ENCODE measurements at places on chromosomes 2 and 18.

- no peak overlapping the region for H3K4me3 ChIP-seq
- H3K27me3 ChIP-seq, result no peaks in the 10 kb centered on the region
- no peak overlapping the region for H3K27ac ChIP-seq
- no peaks in the 10 kb centered on the region for H3K4me1 ChIP-seq
Measured at GRCh38 chr2:174074831-174075230, 109.7 kb upstream of the SP3 start.

DNA sequence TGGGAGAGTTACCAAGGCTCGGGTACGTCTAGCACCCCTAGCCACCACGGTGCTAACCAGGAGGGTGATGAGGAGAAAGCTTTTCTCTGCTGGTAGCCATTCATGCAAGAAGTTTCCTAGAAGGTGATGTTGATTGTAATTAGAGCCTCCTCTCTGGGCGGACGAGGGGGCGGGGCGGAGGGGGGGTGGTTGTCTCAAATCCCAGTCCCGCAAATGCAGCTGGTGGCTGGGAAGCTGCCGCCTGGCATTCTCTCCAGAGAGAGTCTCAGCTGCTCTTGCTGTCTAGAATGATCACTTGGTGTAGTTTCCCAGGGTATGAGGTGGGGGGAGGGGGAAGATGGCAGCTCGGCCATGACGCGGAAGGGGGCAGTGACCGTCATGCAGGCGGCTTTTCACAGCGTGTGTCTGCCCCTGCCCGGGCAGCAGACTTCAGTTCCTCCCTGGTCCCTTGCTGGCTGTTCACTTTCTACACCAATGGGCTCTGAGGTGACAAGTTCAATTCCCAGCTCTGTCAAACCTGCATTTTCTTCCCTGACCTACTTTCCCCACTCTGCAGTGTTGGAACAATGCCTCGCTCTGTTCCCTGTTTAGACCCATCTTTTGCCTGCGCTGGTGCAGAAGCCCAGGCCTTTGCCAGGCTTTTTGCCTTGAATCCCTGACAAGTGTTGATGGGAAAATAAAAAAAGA lies 61.5 kb upstream of the KLF7 start:
- no peak overlapping the region for H3K27ac ChIP-seq
- no peak overlapping the region for H3K4me3 ChIP-seq
- DNase-seq, result no peak

GRCh38 chr2:212596276-212596675 lies 57.7 kb upstream of the ERBB4 start:
- no peaks in the 10 kb centered on the region for H3K36me3 ChIP-seq
- no peak overlapping the region for H3K27ac ChIP-seq
- H3K27me3 ChIP-seq, result no peaks in the 10 kb centered on the region
- DNase-seq, result no peak
- H3K4me3 ChIP-seq, result no peak overlapping the region

DNA sequence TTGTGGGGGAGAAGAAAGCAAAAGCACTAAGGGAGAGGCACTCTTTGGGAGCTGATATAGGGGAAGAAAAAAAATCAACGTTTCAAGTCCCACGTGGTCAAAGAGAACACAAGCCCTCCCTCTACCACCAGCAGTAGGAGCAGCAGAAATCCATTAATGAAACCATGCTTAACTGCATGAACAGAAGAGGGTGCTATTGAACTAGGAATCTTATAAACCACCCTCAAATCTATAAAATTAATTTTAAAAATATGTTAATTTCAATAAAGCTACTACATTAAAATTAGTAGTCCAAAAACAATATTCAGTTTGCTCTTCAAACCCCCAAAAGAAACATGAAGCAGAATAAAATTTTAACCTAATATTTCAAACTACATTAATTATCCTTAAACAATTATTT lies 147.8 kb downstream of the TMEM18 start:
- H3K4me3 ChIP-seq, result no peak overlapping the region
- H3K27ac ChIP-seq, result no peak overlapping the region
- no peak for DNase-seq
- no peaks in the 10 kb centered on the region for H3K4me1 ChIP-seq
- H3K27me3 ChIP-seq, result peaks cover 12% of the 10 kb centered on the region

- H3K4me3 ChIP-seq, result no peak overlapping the region
- no peaks in the 10 kb centered on the region for H3K36me3 ChIP-seq
- DNase-seq, result no peak
- H3K4me1 ChIP-seq, result no peaks in the 10 kb centered on the region
- no peak overlapping the region for H3K27ac ChIP-seq
- H3K27me3 ChIP-seq, result no peaks in the 10 kb centered on the region
Measured at GRCh38 chr2:241947876-241948275, 78.3 kb downstream of the RTP5 start.

GRCh38 chr2:101803128-101803527 lies 105.6 kb downstream of the MAP4K4 start:
- H3K4me1 ChIP-seq, result peaks cover 21% of the 10 kb centered on the region
- no peak for DNase-seq

DNA sequence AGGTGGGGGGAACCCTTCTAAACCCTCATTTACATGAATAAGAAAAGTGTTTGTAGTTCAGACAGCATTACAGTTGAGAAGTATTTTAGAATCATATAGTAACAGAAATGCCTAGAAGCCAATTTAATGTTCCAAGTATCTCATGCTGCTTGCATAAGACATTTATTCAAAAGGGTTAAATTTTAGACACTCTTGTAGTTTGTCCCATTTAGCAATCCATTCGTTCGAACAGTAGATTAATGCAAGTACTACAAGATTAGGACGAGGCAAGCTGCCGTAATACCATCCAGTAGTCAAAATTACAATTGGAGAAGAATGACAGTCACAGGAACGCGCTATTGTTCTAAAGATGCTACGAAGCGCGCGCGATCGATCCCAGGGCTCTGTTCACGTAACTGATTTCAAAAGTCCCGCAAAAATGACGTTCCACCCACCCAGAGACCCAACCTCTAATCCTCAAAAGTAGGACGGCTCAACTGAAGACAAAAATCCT lies 1.2 kb downstream of the TMEM237 start:
- peaks cover 25% of the 10 kb centered on the region for H3K4me1 ChIP-seq
- H3K27ac ChIP-seq, result peak overlapping the region; percentile 93
- H3K36me3 ChIP-seq, result peaks cover 5% of the 10 kb centered on the region
- H3K4me3 ChIP-seq, result peak overlapping the region; percentile 90
- H3K27me3 ChIP-seq, result no peaks in the 10 kb centered on the region
- no peak for DNase-seq

DNA sequence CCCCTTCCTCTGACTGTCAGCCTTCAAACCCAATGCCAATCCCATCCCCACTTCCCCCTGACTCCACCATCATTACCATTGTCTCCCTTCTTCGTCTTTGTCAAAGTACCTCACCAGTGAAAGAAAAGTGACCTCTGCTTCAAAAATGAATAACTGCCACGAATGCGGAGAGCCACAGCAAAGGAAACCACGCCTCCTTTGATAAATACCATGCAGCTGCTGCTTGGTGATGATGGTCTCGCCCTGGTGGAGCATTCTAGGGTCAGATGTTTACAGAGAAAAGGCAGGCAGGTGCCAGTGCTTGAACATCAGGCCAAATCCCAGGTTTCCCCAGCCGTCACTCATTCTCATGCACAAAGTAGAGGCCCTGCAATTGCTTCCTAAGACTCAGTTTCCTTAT lies 162.2 kb downstream of the BCL11A start:
- no peaks in the 10 kb centered on the region for H3K36me3 ChIP-seq
- no peaks in the 10 kb centered on the region for H3K27me3 ChIP-seq
- no peak overlapping the region for H3K27ac ChIP-seq
- H3K4me3 ChIP-seq, result no peak overlapping the region
- no peak for DNase-seq

DNA sequence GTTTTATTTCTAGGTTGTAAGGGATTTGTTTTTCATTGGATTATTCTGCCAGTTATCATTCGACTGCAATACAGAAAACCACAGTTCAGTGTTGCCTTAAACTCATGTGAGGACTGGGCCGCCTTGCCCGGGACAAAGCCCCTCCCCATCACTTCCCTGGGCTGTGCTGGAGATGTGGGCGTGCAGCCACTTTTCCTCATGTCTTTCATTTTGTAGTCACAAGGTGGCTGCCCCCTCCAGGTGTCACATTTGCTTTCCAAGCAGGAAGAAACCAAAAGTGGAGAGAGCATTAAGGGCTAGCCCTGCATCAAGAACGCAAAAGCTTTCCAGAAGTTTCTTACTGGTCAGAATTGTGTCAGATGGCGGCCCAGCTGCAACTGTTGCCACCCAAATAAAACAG lies 492.5 kb upstream of the ID2 start:
- H3K36me3 ChIP-seq, result peaks cover 4% of the 10 kb centered on the region
- H3K27me3 ChIP-seq, result no peaks in the 10 kb centered on the region
- H3K27ac ChIP-seq, result no peak overlapping the region
- H3K4me1 ChIP-seq, result peaks cover 2% of the 10 kb centered on the region
- DNase-seq, result no peak
- H3K4me3 ChIP-seq, result no peak overlapping the region

DNA sequence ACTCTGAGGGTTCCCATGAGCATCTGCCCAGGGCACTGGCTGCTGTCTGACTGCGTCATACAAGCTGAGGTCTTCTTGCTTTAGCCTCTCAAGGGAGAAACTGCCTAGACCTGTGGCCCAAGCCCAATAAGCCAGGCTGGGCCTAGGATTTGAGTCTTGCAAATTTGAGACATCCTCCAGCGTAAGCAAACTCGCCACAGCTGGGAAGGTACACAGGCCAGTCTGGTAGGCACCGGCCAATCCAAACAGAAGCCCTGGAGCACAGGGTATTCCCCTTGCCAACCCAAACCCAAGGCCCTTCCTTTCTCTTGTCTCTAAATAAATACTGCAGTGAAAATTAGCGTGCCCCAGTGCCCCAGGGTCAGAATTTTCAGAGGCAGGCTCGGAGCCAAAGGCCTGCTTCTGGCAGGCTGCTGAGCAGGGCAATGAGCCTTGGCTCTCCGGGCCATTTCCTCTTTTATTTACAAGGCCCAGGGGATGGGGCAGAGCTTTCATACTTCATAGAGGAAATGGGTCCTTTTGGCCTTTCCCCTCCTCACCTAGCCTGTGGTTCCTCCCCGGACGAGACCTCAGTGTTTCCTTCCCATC lies 33.3 kb downstream of the POLR1A start:
- no peak overlapping the region for H3K4me3 ChIP-seq
- peaks cover 46% of the 10 kb centered on the region for H3K36me3 ChIP-seq
- H3K4me1 ChIP-seq, result peaks cover 33% of the 10 kb centered on the region
- no peaks in the 10 kb centered on the region for H3K27me3 ChIP-seq
- H3K27ac ChIP-seq, result peak overlapping the region; percentile 58

GRCh38 chr2:197500503-197501131 lies 438 bp downstream of the HSPE1 start:
- H3K27me3 ChIP-seq, result no peaks in the 10 kb centered on the region
- H3K27ac ChIP-seq, result peak overlapping the region; percentile 98
- H3K36me3 ChIP-seq, result peaks cover 68% of the 10 kb centered on the region
- peak overlapping the region; percentile 100 for H3K4me3 ChIP-seq

DNA sequence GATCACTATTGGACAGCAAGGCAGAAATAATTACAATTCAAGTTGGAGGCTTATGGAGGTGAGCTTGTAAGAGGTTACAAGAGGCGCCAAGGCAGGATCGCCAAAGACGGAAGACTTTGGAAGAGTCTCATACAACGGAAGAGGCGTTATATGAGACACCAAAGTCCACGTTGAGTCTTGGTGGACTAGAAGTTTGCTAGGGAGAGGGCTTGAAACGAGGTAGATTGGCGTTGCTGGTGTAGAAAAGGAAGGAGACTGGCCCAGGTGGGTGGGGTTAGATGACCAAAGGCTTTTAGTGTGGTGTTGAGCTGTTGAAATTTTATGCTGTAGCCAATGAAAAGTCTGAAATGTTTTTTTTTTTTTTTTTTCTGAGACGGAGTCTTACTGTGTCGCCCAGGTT lies 1.4 kb downstream of the MSH2 start:
- DNase-seq, result no peak
- H3K27me3 ChIP-seq, result no peaks in the 10 kb centered on the region
- peak overlapping the region; percentile 93 for H3K27ac ChIP-seq
- H3K4me3 ChIP-seq, result peak overlapping the region; percentile 97
- H3K4me1 ChIP-seq, result peaks cover 35% of the 10 kb centered on the region
- H3K36me3 ChIP-seq, result peaks cover 36% of the 10 kb centered on the region

DNA sequence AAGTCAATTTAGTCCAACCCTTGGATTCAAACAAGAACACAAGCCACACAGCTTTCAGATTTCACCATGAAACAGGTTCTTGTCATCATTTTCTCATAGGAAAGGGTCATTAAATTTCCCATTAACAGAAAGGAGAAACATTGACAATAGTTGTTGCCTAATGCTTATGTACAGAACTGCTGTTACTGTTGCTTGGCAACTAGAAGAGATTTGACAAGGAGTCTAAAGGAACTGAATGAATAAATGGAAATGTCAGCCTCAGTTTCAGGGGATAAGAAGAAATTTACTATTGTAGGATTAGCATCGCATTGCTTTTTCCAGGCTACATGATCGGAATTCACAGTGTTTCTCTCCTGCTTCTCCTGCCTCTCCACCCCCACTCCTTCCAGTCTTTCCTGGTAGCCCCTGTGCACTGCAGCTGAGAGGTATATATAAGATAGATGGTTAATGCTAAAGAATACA lies 90.3 kb downstream of the SPATS2L start:
- no peak for DNase-seq
- peaks cover 37% of the 10 kb centered on the region for H3K36me3 ChIP-seq
- H3K27ac ChIP-seq, result no peak overlapping the region
- no peaks in the 10 kb centered on the region for H3K27me3 ChIP-seq

DNA sequence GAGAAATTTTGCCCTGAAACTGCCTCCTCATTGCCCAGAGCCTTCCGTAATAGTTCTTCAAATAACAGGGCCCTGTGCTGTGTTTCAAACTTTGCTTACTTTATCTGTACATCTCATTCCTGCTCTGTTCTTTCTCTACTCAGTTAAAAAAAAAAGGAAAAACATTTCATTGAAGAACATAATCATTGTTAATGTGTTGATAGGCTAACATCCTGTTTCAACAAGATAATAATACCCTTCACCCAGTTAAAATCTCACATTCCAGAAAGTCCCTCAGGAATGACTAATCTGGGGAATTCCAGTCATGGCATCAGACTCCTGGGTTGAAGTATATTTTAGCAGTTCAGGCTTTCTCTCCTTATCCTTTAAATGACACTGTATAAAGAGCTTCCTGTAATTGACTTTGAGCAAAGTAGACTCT lies 45.6 kb upstream of the ITGAV start:
- H3K36me3 ChIP-seq, result no peaks in the 10 kb centered on the region
- no peak overlapping the region for H3K27ac ChIP-seq
- H3K27me3 ChIP-seq, result peaks cover 13% of the 10 kb centered on the region
- no peak for DNase-seq

- H3K27ac ChIP-seq, result no peak overlapping the region
- peaks cover 8% of the 10 kb centered on the region for H3K4me1 ChIP-seq
- no peaks in the 10 kb centered on the region for H3K27me3 ChIP-seq
- no peak overlapping the region for H3K4me3 ChIP-seq
Measured at GRCh38 chr18:11886577-11887110, 21.5 kb downstream of the MPPE1 start.
